ENCODE measurements at places on chromosomes 11 and 22.

- DNase-seq = no peak
Observed at GRCh38 chr11:64241491-64242374, 838 bp downstream of the FKBP2 start.

GRCh38 chr11:66867425-66868040 is 10.7 kb downstream of the LRFN4 start:
- DNase-seq = no peak

GRCh38 chr11:120894202-120894985 is 129.5 kb upstream of the TBCEL start:
- DNase-seq = no peak

GRCh38 chr22:49659281-49659923 is 168.3 kb downstream of the BRD1 start:
- no peak for DNase-seq

DNA sequence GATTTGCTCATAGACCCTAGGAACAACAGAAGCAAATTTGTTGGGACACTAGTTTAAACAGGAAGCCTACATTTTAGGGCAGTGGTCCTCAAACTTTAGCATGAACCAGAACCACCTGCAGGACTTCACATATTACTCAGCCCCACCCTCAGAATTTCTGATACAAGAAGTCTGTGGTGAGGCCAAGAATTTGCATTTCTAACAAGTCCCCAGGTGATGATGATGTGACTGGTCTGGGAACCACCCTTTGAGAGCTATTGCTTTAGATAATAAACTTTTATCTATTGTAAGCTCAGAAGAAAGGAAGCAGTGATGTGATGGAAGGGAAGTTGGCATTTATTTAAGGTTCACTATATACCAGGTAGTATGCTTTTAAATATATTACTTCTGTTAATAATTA is 194.0 kb downstream of the FAM181B start:
- DNase-seq = no peak

DNA sequence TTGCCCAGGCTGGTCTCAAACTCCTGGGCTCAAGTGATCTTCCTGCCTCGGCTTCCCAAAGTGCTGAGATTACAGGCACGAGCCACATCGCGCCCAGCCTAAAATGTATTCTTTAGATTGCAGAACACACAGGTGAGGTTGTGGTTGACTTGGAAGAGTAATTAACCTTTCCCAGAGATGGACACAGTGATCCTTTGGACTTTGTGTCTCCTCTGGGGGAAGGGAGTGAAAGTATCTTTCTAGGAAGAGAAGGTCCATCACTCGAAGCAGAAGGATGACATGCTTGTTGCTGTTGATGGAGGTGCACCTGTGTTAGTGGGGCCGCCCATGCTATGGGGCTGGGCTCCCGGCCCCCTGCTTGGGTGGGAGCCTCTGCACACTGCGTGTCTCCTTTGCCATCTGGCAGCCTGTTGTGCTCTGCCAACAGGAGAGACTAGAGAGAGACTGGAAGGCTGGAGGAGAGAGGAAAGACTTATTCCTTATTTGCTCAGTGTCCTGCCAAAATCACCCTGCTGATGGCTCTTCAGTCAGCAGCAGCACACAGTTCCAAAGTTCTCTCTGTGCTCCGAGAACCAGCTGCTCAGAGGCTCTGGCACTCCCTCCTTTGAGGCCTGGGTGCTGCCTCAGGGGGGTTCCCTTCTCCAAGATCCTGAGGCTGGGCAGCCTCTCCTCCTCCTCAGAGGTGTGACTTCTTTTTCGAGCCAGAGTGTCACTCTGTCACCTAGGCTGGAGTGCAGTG is 33.1 kb upstream of the CYB5R3 start:
- no peak for DNase-seq

DNA sequence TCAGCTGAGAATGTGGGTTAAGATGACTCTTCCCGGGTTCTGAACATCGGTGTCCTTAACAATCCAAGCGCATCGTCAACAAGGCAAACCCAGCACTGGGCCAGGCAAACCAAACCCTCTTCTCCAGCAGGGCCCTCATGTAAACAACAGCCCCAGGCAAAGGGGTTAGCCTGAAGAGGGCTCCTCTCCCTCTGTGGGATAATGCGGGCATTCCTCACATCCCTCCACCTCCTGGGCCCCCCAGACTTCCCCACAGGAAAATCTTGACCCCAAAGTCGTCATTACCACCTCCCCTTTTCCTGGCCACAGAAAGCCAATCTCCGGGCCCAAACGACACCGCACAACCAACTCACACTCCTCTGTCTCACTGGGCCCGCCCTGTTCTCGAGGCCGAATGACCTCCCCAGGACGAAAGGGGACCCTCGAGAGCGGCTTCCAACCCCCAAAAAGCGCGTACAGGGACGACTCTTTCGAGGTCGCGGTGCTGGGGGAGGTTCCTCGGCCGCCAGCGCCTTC is 566 bp downstream of the DDB1 start:
- DNase-seq = no peak

DNA sequence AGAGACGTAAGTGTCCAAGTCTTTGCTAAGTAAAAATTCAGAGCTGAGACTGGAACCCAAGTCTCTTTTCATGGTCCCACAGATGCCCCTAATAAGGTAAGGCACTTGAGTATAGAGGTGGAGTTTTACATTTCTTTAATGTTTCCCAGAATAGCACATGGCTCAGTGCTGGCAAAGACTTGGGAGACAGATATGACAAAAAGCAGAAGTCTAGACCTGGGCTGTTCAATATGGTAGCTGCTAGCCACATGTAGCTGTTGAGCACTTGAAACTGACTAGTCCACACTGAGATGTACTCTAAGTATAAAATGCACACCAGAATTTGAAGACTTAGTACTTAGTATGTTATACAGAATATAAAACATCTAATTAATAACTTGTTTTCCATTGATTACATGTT is 17.6 kb downstream of the VSTM5 start:
- DNase-seq = no peak

DNA sequence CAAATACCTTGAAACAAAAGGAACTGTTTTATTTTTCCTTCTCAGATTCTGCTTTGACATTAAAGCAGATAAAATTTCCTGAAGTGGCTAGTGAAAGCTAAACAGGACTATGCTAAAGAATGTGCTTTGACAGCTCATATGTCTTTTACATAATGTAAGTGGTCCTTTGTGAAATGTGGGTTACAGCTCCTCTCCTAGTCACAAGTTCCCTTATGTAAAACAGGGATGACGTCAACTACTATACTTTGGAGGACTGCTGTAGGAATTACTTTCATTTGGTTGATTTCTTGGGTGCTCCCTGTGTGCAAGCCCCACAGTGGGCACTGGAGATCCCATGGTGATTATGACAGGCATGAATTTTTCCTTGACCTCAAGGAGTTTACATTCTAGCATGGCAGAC is 216.6 kb upstream of the NARS2 start:
- no peak for DNase-seq

GRCh38 chr22:48370508-48371325 is 1457.0 kb downstream of the BRD1 start:
- DNase-seq = no peak

DNA sequence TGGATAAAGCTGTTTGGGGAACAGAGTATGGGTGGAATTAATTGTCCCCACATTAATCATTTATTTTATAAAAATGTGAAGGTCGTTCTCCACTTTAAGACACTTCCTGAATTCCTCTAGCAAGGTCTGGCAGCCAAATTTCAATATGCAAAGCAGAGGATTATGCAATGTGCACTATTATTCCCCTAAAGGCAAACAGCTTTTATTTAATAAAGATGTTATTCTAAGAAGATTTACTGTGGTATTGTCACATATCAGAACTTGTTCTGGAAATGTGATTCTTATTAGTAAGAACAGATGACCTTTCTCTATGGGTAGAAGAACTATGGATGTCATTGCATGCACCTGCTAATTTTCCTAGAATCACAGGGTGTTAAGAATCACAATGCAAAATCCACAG is 1128.8 kb upstream of the CCDC90B start:
- no peak for DNase-seq

GRCh38 chr11:119700030-119700429 is 29.0 kb downstream of the NECTIN1 start:
- DNase-seq = no peak

DNA sequence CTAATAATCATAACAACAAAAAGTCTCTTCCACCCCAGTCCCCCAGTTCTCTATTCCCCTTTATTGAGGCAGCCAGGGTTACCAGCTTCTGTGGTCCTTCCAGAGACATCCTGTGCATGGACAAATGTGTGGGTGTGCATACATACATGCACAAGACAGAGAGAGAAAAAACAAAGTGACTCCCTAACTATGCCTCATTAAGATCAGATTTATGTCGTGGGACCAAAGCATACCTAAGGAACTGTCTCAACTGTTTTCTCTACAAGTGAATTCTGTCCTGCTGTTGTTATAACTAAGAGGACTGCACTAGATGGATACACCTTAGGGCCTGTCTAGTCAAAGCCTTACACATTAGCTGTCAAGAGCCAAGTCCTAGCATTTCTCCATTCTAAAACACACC is 106.7 kb downstream of the MRTFA start:
- DNase-seq = no peak

GRCh38 chr11:12938590-12939247 is 70.4 kb upstream of the RASSF10 start:
- no peak for DNase-seq

GRCh38 chr22:30209642-30210041 is 36.9 kb downstream of the LIF start:
- DNase-seq = no peak

DNA sequence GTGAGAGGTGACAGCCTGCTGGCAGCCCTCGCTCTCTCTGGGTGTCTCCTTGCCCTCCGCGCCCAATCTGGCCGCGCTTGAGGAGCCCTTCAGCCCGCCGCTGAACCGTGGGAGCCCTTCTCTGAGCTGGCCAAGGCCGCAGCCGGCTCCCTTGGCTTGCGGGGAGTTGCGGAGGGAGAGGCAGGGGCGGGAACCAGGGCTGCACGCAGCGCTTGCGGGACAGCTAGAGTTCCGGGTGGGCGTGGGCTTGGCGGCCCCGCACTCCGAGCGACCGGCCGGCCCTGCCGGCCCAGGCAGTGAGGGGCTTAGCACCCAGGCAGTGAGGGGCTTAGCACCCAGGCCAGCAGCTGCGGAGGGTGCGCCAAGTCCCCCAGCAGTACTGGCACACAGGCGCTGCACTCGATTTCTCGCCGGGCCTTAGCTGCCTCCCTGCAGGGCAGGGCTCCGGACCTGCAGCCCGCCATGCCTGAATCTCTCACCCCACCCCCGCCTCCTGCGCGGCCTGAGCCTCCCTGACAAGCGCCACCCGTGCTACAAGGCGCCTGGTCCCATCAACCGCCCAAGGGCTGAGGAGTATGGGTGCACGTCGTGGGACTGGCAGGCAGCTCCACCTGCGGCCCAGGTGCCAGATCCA is 1526.1 kb downstream of the FAM181B start:
- DNase-seq = no peak

DNA sequence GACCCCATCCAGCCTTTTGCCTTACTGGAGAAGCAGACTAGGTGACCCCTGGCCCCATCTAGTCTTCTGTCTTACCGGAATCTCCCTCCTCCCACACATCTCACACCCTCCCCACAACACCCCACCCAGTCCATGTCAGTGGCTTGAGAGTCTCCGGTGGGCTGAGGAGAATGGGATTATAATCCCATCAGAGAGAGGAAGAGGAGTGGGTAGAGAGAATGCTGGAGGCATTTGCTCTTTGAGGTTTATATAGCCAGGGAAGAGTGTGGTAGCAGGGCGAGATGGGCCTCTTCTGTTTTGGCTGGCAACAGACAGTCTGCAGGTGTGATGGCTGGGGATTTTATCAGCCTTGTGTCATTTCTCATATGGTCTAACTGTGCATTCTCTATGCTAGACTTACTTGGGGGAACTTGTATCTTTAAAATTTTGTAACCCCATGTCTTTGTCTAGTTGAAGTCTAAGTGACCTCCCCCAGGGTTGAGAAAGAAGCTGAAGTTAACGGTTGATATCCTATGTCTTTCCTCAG is 50.3 kb downstream of the GRAMD1B start:
- no peak for DNase-seq

- DNase-seq = no peak
Observed at GRCh38 chr11:59208956-59209355, 3.8 kb downstream of the MPEG1 start.

DNA sequence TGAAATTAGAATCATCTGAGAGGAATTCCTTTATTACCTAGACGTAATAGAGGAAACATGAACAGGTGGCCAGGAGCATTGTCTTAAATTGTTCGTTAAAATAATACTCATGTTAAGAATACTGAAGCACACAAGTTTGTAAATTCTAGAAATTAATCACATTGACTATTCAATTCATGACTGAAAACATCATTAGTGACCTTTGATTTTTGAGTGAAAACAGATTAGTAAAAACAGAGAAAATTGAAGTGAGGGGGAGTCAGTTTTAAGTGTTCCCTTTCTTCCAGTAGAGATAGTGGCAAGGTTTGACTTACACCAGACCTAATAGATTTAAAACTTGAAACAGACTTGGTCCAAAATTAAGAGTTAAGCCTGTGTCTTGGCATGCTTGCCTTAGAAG is 1.4 kb downstream of the ZFP91 start:
- DNase-seq = no peak

DNA sequence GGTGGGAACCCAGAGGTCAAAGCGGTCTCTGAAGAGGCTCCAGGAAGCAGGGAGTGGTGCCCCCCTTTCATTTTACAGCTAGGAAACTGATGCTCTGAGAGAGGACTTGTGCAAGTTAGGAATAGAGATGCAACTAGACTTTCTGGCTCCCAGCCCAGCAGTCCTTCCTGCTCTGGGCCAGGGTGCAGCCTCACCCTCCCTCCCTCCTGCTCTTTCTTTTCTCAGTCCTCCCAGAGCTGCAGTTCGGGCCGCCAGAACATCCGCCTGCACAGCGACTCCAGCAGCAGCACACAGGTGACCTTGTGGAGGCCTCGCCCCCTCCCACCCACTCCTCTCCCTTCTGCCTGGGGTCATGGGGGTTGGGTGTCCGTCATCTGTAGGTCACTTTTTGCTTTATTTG is 51.5 kb downstream of the LHFPL7 start:
- DNase-seq = peak; percentile 7

DNA sequence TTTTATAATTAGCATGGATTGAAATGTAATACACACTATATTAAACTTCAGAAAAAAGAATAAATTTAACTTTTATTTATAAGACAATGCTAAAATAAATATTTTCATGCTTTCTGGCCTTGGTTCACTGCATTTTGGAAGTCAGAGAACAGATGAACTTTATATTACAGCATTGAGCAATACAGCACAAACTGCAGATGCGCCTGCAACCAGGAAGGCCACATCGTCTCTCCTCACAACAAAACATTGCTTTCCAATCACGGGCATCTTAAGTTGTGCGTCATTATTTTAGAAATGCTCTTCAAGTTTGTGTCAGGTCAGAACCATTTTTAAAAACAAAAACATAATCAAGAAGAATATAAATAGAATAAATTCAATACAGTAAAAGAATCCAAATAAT is 89.3 kb upstream of the CEP126 start:
- peak; percentile 45 for DNase-seq

- no peak for DNase-seq
Observed at GRCh38 chr22:24706732-24707469, 67.6 kb downstream of the PIWIL3 start.

- no peak for DNase-seq
Observed at GRCh38 chr22:21025266-21025665, 7.1 kb downstream of the SLC7A4 start.

- no peak for DNase-seq
Observed at GRCh38 chr22:43622886-43623285, 189.2 kb downstream of the EFCAB6 start.

- no peak for DNase-seq
Observed at GRCh38 chr22:23389271-23390071, 190.6 kb downstream of the IGLL1 start.

- no peak for DNase-seq
Observed at GRCh38 chr11:106477776-106478175, 400.3 kb downstream of the AASDHPPT start.

- DNase-seq = no peak
Observed at GRCh38 chr11:96841792-96842191, 452.0 kb downstream of the JRKL start.

GRCh38 chr11:127049486-127049885 is 48.9 kb upstream of the KIRREL3 start:
- no peak for DNase-seq

All from AG09319 (cell line).